Activated naive CD8-positive, alpha-beta T cell treated with anti-CD3 and anti-CD28 coated beads for 36 hours (primary cell): ENCODE measurements at places on chromosomes 4 and X.

GRCh38 chrX:103818842-103819619 lies 13.0 kb downstream of the RAB9B start:
- no peaks in the 10 kb centered on the region for H3K36me3 ChIP-seq
- peaks cover 18% of the 10 kb centered on the region for H3K27me3 ChIP-seq
- DNase-seq, result no peak
- no peak overlapping the region for H3K4me3 ChIP-seq
- no peak overlapping the region for H3K27ac ChIP-seq

GRCh38 chr4:76251441-76252270 lies at the start of gene FAM47E:
Gene FAM47E, plus strand, starts transcription at chr4:76251721. Its CDS starts 26 bp downstream, at chr4:76251747.
- no peaks in the 10 kb centered on the region for H3K36me3 ChIP-seq
- peak within 1 kb of the TSS; percentile 78 for H3K4me3 ChIP-seq
- no peak within 1 kb of the TSS for H3K27ac ChIP-seq
- peaks cover 68% of the 10 kb centered on the region for H3K27me3 ChIP-seq
- H3K4me1 ChIP-seq, result peaks cover 7% of the 10 kb centered on the region

DNA sequence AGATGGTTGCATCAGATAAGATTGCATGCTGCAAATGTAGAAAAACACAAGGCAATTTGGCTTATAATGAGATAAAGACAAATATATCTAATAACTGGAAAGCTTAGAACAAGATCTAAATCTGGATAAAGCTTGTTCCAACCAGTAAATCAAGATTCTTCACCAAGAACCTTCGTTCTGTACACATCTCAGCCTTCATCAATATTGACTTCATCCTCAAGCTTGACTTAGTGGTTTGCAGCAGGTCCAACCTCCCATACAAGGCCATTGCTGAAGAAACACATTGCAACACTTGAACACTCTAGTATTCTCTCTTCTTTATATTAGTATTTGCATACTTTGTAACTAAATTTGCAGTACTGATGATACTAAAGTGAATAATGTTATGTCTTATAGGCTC lies 407.6 kb downstream of the TLL1 start:
- DNase-seq, result no peak
- no peaks in the 10 kb centered on the region for H3K4me1 ChIP-seq
- H3K36me3 ChIP-seq, result no peaks in the 10 kb centered on the region
- H3K27me3 ChIP-seq, result no peaks in the 10 kb centered on the region
- no peak overlapping the region for H3K4me3 ChIP-seq

DNA sequence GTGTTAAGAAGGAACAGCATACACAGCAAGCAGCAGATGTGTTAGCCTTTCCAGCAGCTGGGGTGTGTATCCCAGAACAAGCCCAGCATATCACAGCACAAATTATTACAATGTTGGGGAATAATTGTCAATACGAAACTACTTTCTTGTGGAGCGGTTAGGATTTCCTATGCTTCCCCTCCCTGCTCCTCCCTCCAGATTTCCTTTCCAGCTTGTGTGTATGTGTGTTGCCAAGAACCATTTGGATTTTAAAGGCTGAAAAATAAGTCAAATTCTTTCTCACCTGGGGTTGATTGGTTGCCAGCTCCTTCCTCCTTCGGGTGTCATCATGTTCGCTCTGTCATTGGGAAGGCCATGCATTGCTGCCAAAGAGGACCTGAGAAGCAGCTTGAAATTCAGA lies 178.2 kb upstream of the FRMPD4 start:
- H3K4me1 ChIP-seq, result no peaks in the 10 kb centered on the region
- DNase-seq, result no peak
- no peaks in the 10 kb centered on the region for H3K36me3 ChIP-seq
- no peak overlapping the region for H3K27ac ChIP-seq
- peaks cover 3% of the 10 kb centered on the region for H3K27me3 ChIP-seq

DNA sequence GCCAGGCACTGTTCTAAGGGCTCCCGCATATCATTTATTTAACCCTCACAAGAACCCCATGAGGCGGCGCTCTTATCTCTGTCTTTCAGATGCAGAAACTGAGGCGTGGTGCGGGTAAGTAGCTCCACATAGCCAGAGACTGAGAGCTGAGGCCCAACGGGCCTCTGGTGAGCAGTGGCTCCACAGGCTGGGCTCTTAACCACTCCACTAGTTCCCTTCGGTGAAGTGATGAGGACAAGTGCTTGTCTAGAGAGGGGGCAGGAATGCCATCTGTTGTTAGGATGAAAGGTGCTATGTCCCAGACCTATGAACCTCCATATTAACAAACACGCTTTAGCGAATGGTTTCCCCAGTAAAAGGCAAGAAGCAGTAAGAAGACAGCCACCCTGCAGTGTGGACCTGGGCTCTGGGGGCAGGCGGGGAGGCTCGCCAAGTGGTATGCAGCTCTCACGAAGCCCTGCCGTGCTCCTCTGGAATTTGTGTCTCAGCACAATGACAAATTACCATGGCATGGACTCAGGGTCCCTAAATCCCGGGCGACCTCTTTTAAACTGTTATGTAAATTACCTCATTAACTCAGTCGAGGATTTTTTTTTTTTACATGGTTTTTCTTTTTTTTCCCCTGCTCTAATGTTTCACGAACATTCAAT lies 20.9 kb upstream of the S100G start:
- peaks cover 4% of the 10 kb centered on the region for H3K4me1 ChIP-seq
- peaks cover 3% of the 10 kb centered on the region for H3K36me3 ChIP-seq
- DNase-seq, result no peak
- no peak overlapping the region for H3K4me3 ChIP-seq
- H3K27ac ChIP-seq, result no peak overlapping the region
- H3K27me3 ChIP-seq, result no peaks in the 10 kb centered on the region

GRCh38 chr4:78811034-78811433 lies 34.9 kb downstream of the BMP2K start:
- H3K27ac ChIP-seq, result no peak overlapping the region
- no peak for DNase-seq
- no peaks in the 10 kb centered on the region for H3K27me3 ChIP-seq

- H3K36me3 ChIP-seq, result peaks cover 4% of the 10 kb centered on the region
- no peak overlapping the region for H3K4me3 ChIP-seq
- H3K27me3 ChIP-seq, result no peaks in the 10 kb centered on the region
- peaks cover 25% of the 10 kb centered on the region for H3K4me1 ChIP-seq
- no peak overlapping the region for H3K27ac ChIP-seq
Observed at GRCh38 chr4:139857021-139857420, 191.4 kb downstream of the MGST2 start.

- peaks cover 2% of the 10 kb centered on the region for H3K36me3 ChIP-seq
- DNase-seq, result no peak
- H3K4me1 ChIP-seq, result no peaks in the 10 kb centered on the region
- no peak overlapping the region for H3K27ac ChIP-seq
Observed at GRCh38 chrX:154873329-154873728, 12.8 kb upstream of the F8A1 start.

- no peaks in the 10 kb centered on the region for H3K4me1 ChIP-seq
- no peaks in the 10 kb centered on the region for H3K27me3 ChIP-seq
- no peak for DNase-seq
- no peak overlapping the region for H3K27ac ChIP-seq
- no peak overlapping the region for H3K4me3 ChIP-seq
- no peaks in the 10 kb centered on the region for H3K36me3 ChIP-seq
Observed at GRCh38 chr4:162101337-162101736, 62.5 kb downstream of the FSTL5 start.

- peaks cover 57% of the 10 kb centered on the region for H3K27me3 ChIP-seq
- H3K36me3 ChIP-seq, result no peaks in the 10 kb centered on the region
- DNase-seq, result no peak
- no peak overlapping the region for H3K4me3 ChIP-seq
Observed at GRCh38 chr4:55125763-55126541, 557 bp upstream of the KDR start.

- H3K36me3 ChIP-seq, result no peaks in the 10 kb centered on the region
- no peaks in the 10 kb centered on the region for H3K4me1 ChIP-seq
- no peak overlapping the region for H3K27ac ChIP-seq
- peaks cover under 1% of the 10 kb centered on the region for H3K27me3 ChIP-seq
Observed at GRCh38 chr4:176800891-176801534, 8.3 kb upstream of the VEGFC start.

DNA sequence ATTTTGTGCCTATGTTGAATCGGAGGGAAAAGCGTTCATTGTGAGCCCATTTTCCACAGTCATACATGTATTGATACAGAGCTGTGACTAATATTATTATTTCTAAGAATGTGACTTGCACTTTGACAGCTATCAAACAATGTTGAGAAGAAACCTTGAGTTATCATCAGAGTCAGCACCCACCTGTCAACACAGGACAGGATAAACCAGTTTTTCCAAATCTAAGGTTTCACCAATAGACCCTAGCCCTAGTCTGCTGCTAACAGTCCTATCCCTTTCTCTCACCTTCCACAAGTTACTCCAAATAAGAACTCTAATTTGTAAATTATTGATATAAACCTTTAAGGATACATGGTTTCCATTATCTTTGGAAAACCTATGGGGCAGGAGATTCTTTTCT lies 47.7 kb upstream of the DHX15 start:
- peaks cover 19% of the 10 kb centered on the region for H3K27me3 ChIP-seq
- H3K4me1 ChIP-seq, result no peaks in the 10 kb centered on the region
- H3K4me3 ChIP-seq, result no peak overlapping the region
- no peaks in the 10 kb centered on the region for H3K36me3 ChIP-seq
- H3K27ac ChIP-seq, result no peak overlapping the region

- peaks cover 41% of the 10 kb centered on the region for H3K36me3 ChIP-seq
- DNase-seq, result peak; percentile 15
- peak overlapping the region; percentile 96 for H3K4me3 ChIP-seq
- peak overlapping the region; percentile 99 for H3K27ac ChIP-seq
- H3K4me1 ChIP-seq, result peaks cover 31% of the 10 kb centered on the region
- H3K27me3 ChIP-seq, result peaks cover 5% of the 10 kb centered on the region
Observed at GRCh38 chr4:158722291-158722916, 792 bp downstream of the PPID start.

- H3K27me3 ChIP-seq, result peaks cover 5% of the 10 kb centered on the region
- H3K27ac ChIP-seq, result no peak overlapping the region
- no peak for DNase-seq
- no peak overlapping the region for H3K4me3 ChIP-seq
- no peaks in the 10 kb centered on the region for H3K36me3 ChIP-seq
Observed at GRCh38 chr4:156958276-156959074, 13.1 kb downstream of the PDGFC start.

- H3K27me3 ChIP-seq, result no peaks in the 10 kb centered on the region
- no peak overlapping the region for H3K4me3 ChIP-seq
Observed at GRCh38 chr4:2436301-2436700, 17.5 kb downstream of the CFAP99 start.

DNA sequence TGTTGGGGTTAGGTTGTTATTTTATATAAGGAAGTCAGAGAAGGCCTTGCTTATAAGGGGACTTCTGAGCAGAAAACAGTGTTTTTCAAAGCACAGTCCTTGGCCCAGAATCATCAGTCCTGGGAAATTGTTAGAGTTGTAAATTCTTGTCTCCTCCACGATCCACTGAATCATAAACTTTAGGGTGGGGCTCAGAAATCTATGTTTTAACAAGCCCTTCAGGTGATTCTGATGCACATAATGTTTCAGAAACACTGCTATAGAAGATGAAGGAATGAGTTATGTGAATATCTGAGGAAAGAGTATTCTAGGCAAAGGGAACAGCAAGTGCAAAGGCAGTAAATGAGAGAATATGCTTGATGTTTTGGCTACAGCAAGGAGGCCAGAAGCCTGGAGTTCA lies 121.8 kb downstream of the COL4A6 start:
- H3K36me3 ChIP-seq, result no peaks in the 10 kb centered on the region
- H3K27ac ChIP-seq, result no peak overlapping the region
- H3K4me3 ChIP-seq, result no peak overlapping the region
- no peak for DNase-seq
- no peaks in the 10 kb centered on the region for H3K4me1 ChIP-seq
- no peaks in the 10 kb centered on the region for H3K27me3 ChIP-seq

DNA sequence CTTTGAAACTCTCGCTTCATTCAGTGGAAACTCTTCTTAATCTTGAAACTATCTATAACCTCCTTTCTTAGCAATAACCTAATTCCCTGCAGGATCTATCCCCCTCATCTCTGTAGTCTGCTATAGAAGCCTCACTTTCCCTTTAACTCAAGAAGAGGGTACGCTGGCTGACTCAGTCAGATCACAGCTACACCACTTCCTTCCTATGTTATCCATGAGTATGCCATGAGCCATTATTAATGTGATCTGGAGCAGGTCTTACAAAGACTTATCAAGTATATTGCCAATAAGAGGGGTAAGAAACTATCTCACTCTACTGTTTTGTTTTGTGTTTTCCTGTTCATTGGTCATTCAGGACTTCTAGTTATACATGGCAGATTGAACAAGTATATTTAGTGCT lies 165.3 kb downstream of the PJA1 start:
- no peak overlapping the region for H3K27ac ChIP-seq
- H3K4me3 ChIP-seq, result no peak overlapping the region
- no peaks in the 10 kb centered on the region for H3K4me1 ChIP-seq
- H3K27me3 ChIP-seq, result no peaks in the 10 kb centered on the region
- H3K36me3 ChIP-seq, result no peaks in the 10 kb centered on the region
- DNase-seq, result no peak

DNA sequence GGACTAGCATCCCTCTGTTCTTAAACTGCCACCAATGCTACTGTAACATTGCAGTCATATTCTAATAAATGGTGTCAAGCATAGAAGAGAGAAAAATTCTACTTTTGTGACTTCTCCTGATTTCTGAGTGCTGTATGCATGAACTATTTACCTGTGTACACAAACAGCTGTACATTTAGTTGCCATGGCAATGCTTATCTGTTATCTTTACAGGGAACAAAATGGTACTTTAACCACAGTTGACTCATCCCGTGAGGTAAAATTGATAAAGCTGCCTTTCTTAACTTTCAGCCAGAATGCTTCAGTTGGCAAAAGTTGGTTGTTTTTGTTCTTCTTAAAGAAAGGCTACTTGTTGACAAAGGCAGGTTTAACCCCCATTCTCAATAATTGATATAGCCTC lies 587.5 kb upstream of the MAGEB2 start:
- H3K27me3 ChIP-seq, result no peaks in the 10 kb centered on the region
- H3K36me3 ChIP-seq, result no peaks in the 10 kb centered on the region
- no peak for DNase-seq

GRCh38 chr4:35643661-35644060 lies 600.7 kb downstream of the ARAP2 start:
- no peaks in the 10 kb centered on the region for H3K36me3 ChIP-seq
- H3K4me3 ChIP-seq, result no peak overlapping the region
- no peaks in the 10 kb centered on the region for H3K4me1 ChIP-seq

GRCh38 chr4:148077581-148077980 lies 345.7 kb downstream of the ARHGAP10 start:
- H3K36me3 ChIP-seq, result peaks cover 81% of the 10 kb centered on the region
- H3K27me3 ChIP-seq, result no peaks in the 10 kb centered on the region
- no peaks in the 10 kb centered on the region for H3K4me1 ChIP-seq
- no peak overlapping the region for H3K4me3 ChIP-seq

DNA sequence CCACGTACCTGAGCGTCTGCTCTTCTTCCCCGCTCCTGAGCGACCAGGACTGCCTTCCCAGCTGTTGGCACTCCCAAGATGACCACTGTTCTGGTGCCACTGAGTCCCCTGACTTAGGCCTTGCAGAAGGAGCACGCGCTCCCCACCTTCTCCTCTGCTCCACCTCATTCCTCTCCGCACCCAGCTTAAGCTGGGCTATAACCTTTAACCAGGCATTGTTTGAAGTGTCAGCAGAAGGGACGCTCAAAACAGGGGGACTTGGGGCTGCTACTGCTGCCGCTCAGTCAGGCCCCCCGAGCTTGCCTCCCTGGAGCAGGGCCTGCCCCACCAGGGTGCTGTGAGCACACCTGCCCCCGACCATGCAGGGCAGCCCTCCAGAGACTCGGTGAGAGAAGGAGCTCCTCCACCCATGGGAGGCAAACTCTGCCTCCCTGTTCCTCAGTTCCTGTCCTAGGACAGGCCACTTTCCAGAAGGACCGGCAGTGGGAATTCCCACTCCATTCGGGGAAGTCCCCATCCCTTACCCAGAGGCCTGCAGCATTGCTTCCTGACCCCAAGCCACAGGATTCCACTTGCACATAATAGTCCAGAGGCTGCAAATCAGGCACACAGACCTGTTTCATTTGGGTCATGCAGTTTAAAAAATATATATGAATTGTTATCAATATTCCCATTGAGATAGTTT lies 99.7 kb upstream of the ENPP6 start:
- H3K4me1 ChIP-seq, result peaks cover 70% of the 10 kb centered on the region
- H3K4me3 ChIP-seq, result no peak overlapping the region
- H3K27ac ChIP-seq, result peak overlapping the region; percentile 86
- DNase-seq, result no peak
